ENCODE measurements at places on chromosomes 7 and 10.

GRCh38 chr7:138630059-138630610 is 71.0 kb downstream of the SVOPL start:
- no peak for DNase-seq

DNA sequence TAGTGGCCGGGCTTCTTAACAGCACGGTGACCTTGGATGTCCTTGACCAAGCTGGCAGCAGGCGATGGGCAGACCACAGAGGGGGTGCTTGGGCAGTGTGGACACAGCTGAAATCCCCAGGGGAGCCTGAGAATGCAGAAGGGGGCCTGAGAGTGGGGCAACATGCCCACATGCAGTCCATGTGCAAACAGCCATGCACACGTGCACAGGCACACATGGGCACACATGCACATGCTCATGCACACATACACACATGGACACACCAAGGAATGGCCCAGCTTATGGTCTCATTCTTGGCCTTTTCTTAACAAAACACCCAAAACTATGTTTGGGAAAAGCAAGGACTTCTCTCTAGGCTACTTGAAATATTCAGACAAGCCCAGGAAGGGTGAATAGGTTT is 483.9 kb upstream of the MKI67 start:
- no peak for DNase-seq

GRCh38 chr10:113959383-113959760 is 84.3 kb upstream of the ADRB1 start:
- DNase-seq: no peak

DNA sequence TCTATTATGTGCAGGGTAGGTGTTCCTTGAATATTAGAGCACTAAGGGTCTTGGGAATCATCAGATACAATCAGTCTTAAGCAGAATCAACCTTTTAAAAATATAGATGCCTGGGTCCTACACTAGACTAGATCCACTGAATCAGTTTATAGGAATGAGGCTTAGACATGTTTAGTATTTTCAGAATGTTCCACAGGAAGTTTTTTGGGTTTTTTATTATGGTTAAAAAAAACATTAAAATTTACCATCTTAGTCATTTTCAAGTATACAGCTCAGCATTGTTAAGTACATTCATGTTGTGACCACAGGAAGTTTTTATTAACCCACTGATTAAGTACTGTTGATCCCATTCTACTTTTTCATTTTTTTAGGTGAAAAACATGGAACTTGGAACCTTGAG is 135.7 kb downstream of the LCOR start:
- no peak for DNase-seq

- no peak for DNase-seq
Observed at GRCh38 chr7:73888959-73889358, 28.0 kb downstream of the TMEM270 start.

GRCh38 chr7:16028636-16029035 is 342.2 kb upstream of the MEOX2 start:
- DNase-seq: no peak

DNA sequence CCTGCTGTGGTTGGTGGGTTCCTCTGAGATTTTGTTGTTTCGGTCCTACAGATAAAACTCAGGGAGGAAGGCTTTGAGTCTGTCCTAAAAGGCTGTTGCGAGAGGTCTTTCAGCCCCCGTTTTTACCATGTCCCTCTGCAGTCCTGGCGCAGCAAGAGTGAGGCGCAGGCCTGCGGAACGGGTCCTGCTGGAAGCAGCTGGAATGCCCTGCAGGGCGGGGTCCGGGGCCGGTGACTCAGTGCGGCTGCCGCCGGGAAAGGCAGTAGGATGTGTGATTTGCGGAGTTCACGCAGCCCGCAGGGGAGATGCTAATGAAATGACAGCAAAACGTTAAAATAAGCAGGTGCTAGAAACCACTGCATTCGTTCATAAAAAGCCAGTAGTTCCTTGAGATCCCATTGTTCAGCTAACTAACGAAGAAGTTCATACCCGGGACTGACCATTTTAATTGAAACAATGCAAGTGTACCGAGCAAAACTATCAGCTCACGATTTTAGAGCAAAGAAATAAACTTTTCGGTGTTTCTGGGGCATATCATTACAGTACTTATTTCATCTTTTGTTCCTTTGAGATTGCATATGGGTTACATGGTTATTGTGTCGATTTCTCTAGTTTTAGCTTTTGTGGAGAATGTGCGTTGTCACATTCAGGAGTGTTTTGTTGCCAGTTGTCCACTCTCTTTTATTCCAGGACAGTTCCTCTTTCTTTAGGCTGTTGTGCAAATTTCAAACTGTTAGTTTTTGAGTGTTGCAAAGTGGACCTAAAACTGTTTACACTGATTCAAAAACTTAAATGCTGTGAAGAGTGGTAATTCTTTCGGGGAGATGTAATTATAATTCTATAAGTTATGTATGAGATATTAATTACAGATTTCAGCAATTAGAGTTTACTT is 783 bp downstream of the ANLN start:
- peak; percentile 53 for DNase-seq

- DNase-seq: peak; percentile 17
Observed at GRCh38 chr7:78924581-78924980, 528.9 kb downstream of the MAGI2 start.

GRCh38 chr7:149245244-149245643 is 5.8 kb downstream of the ZNF212 start:
- no peak for DNase-seq

- no peak for DNase-seq
Observed at GRCh38 chr7:122885583-122886356, 490 bp downstream of the CADPS2 start.

DNA sequence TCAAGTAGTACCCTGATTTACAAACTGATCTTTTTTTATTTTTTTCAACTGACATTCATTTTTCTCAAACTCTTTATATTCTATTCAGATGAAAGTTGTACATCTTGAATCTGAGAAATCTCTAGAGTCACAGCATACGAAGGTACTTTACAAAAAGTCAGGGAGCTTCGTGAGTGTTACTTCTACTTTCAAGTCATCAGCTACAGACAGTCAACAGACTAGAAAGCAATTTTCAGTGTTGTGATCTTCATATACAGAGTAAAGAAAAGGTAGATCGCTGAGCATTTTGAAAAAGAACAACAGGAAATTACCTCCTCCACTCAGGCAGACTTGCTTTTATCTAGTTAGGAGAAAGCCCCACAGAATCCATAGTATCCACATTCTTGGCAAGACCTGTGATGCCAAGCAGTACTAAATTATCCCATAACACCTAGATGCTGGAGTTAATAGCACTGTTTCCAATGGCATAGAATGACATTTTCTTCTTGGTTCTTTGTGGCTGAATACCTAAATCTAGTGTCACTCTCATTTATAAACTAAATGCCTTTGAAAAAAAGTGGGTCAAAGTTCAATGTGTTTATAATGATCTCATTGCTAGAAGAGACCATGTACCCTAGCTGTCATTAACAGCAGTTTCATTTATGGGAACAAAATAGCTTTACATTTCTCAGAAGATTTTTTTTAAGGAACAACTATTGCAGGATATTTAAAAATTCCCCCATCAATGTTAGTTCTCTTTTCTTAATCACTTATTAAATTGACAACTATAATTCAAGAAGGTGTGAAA is 12.0 kb upstream of the ZNF800 start:
- no peak for DNase-seq

Data from HS-27A (cell line).